ENCODE measurements at places on chromosomes 3 and 15. TPM values are rescaled to one million over a fixed set of nuclear protein-coding genes. Genes with fewer than 3 reads are reported as not detected.

Gene CASR
- not detected for total RNA-seq

Gene TMEM212
- total RNA-seq, result not detected

Gene C3orf20
- not detected for total RNA-seq

Gene SATB1
- 38.2 TPM for total RNA-seq

Gene SEMA6D
- 12.5 TPM for total RNA-seq

Gene KLHL40
- total RNA-seq, result not detected

Gene PCOLCE2
- total RNA-seq, result 32.5 TPM

Gene PPP1R14D
- not detected for total RNA-seq

Gene CTDSPL
- 36.9 TPM for total RNA-seq

Gene ATP8B4
- 2.7 TPM for total RNA-seq

Gene DNAH12
- 0.02 TPM for total RNA-seq
